ENCODE measurements at places on chromosomes 3 and 15. TPM values are rescaled to one million over a fixed set of nuclear protein-coding genes. Genes with fewer than 3 reads are reported as not detected.

DNA sequence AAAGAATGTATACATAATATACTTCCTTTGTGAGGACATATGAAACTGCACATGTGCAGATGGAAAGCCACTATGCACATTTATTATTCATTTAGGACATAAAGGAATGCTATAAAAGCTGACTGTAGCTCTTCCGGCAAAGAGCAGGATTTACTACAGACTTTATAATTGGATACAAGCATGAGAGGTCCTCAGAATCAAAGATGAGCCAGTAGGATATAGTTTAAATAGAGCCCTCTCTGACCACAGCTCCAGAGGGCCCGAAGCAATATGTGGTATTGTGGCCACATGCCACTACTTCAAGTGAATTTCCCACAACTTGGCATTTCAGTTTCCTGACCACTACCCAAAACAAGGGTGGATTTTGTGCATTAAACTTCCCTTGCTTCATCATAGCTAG is 140.9 kb downstream of the ATP8B4 start:
- DNase-seq, result no peak

The GOLGA8S gene
- 1.4 TPM for polyA plus RNA-seq

The PIK3CA gene
- 33.1 TPM for polyA plus RNA-seq

- DNase-seq, result no peak
Measured at GRCh38 chr3:23209747-23210487, 6.8 kb downstream of the UBE2E2 start.

The CYP11A1 gene
- 1.2 TPM for polyA plus RNA-seq

- DNase-seq, result no peak
Measured at GRCh38 chr3:66354001-66354400, 133.2 kb downstream of the SLC25A26 start.

The FXR1 gene
- polyA plus RNA-seq, result 244 TPM

The MKRN3 gene
- 3.8 TPM for polyA plus RNA-seq

- no peak for DNase-seq
Measured at GRCh38 chr15:66036859-66037258, 167.6 kb downstream of the RAB11A start.

DNA sequence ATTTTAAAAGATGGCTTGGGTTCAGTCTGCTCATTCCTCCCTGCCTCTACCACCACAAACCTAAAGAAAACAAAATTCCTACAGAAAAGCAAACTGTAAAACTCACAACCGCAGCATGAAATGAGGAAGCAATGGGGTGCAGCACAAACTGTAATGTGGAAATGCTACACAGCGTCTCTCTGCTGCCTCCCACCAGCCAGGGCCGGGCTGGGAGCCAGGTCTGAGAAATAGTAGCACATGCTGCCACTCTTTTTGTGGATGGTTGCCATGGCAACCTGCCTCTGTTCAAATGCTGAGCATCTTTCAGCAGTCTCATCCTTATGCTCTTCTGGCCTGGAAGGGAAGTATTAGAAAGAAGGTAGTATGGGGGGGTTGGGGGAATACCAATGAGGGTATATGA is 55.4 kb downstream of the EOMES start:
- peak; percentile 18 for DNase-seq

The STRA6 gene
- polyA plus RNA-seq, result 41.7 TPM

DNA sequence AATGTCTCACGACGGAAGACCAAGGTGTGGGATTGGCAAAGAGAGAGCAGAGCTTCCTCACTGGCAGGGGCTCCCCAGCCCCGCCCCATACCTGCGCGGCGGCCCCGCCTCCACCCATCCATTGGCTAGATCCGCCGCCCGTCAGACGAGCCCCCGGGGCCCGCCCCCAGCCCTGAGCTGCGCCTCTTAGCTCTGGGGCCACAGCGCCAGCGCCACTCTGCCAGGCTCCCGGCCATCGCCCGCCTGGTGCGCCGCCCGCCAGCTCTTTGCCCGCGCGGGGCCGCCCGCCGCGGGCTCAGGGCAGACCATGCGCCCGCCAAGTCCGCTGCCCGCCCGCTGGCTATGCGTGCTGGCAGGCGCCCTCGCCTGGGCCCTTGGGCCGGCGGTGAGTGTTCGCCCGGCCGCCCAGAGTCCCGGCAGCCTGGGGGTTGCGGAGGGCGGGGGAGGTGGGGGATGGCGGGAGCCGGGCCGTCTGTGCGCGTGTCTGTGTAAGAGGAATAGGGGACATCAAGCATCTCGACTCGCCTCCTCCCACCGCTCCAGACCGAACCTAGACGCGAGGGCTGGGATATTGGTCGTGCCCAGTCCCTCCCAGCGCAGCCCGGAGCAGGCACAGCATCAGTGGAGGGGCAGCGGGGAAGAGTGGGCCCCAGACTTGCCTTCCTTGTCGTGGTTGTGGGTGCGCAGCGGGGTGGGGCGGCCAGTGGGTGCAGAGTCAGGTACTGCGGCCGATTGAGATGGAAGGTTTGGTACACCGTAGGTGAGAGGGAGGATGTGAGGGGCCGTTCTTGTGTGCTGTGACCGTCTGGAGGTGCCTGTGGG is at the start of gene VIPR1:
Gene VIPR1 (plus strand): TSS at position 215 of the 822 bp plus-strand sequence. CDS start 93 bp downstream, at position 308.
- peak; percentile 69 for DNase-seq

DNA sequence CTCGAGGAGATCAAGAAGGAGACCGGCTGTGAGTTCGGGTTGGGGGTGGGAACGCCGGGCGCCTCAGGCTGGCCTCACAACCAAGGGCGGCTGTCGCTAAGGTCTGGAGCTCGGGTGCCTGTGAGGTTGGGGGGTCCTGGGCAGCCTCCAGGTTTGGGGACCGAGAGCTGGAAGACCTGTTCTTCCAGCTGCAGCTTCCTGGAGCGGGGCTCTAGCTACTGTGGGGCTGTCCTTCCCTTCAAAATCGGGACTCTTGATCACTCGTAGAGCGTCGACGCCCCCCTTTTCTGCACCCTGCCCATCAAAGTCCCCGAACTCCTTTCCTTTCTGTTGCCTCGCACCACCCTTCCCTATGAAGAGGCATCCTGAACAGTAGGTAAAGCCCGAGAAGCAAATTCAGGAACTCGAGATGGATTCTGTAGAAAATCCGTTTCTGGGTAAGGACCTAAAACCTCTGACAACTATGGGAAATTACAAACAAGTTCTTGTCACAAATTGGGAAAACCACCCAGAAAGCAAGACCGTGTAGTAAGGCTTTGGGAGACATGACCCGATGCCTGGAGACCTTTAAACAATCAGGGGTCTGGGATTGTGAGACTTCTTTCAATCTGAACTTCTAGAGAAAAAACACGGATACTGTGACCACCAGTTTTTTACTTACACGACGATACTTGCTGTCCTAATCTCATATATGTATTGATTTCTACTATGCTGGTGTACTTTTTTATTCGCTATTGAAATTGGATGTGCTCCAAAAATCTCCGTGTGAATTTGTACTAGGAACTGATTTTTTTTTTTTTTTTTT is 556 bp downstream of the CHP1 start:
- peak; percentile 12 for DNase-seq

GRCh38 chr15:68450192-68450591 is 18.2 kb upstream of the ITGA11 start:
- no peak for DNase-seq

DNA sequence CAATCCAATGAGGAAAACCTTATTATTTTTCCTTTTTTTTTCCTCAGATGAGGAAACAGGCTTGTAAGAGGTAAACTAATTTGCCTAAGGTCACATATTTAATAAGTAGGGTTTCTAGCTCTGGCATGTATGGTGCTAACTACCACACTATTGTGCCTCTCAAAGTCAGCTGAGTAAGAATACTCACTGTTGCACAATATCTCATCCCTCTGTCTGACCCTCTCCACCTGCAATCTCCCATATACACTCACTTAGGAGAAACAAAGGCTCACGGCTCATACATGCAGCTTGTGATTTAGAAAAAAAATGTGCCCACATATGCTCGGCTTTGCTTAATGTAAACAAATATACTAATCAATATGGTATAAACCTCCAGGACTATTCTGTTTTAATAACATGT is 10.4 kb upstream of the ARIH1 start:
- DNase-seq, result no peak

GRCh38 chr3:121648219-121648958 is 12.3 kb downstream of the HCLS1 start:
- no peak for DNase-seq

The TUBGCP5 gene
- 41.0 TPM for polyA plus RNA-seq

Data from left kidney (tissue), 8 donors.